ENCODE measurements at places on chromosomes 5 and 9. TPM values are rescaled to one million over a fixed set of nuclear protein-coding genes. Genes with fewer than 3 reads are reported as not detected.

Gene INSL6
- not detected for total RNA-seq

DNA sequence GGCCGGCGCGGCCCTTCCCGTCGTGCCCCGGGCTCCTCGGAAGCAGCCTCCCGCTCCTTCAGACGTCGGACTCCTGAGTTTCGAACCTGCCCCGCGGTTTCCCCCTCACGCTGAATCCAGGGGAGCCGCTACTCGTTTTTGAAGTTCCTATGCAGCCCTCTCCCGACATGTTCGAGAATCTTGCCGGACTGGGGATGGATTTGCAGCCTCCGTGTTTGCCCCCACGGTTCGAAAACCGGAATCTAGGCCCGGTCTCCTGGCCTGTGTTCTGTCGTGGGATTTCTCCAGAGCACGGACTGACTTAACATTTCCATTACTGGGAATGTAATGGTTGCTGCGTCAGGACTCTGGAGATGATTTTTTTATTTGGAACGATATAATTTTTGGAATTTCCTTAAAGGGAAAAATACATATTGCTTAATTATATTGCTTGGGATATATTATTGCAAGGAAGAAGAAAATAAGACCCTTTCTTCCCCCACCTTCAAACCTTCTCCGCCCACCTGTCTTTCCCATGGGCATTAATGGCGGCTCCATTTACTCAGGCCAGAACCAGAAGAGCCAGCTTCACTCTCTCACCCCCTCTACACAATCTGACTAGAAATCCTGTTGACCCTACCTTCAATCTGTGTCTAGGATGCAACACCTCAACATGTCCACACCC lies 8.5 kb upstream of the MGAT1 start:
- DNase-seq = peak; percentile 32
- peak overlapping the region; percentile 92 for H3K27ac ChIP-seq
- H3K4me1 ChIP-seq = peaks cover 56% of the 10 kb centered on the region
- no peaks in the 10 kb centered on the region for H3K27me3 ChIP-seq
- no peaks in the 10 kb centered on the region for H3K36me3 ChIP-seq

GRCh38 chr5:127739807-127740384 lies 36.7 kb downstream of the CCDC192 start:
- peaks cover 17% of the 10 kb centered on the region for H3K27me3 ChIP-seq
- no peak overlapping the region for H3K27ac ChIP-seq
- no peaks in the 10 kb centered on the region for H3K36me3 ChIP-seq

DNA sequence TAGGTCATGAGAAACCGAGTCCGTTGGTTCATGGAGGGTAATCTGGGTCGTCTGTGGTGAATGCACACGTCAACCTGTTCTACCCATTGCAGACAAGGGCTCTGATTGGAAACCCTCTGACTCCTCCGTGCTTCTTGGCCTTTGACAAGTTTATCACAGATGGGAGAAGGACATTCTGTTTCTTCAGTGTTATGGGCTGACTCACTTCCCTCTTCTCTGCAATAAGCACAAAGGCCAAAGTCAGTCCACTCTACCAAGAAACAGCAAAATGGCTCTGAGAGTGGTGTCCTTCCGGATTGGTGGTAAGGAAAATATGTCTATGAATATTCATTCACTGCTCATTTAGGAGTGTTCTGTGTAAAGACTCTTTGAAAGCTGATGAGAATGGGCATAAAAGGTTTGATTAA lies 89.3 kb downstream of the FEM1C start:
- peaks cover 55% of the 10 kb centered on the region for H3K4me1 ChIP-seq
- 0 out of 2 replicates have a peak overlapping the region, but pooled peaks have one; percentile 4 for H3K4me3 ChIP-seq
- DNase-seq = peak; percentile 63
- no peaks in the 10 kb centered on the region for H3K27me3 ChIP-seq
- H3K27ac ChIP-seq = peak overlapping the region; percentile 61

DNA sequence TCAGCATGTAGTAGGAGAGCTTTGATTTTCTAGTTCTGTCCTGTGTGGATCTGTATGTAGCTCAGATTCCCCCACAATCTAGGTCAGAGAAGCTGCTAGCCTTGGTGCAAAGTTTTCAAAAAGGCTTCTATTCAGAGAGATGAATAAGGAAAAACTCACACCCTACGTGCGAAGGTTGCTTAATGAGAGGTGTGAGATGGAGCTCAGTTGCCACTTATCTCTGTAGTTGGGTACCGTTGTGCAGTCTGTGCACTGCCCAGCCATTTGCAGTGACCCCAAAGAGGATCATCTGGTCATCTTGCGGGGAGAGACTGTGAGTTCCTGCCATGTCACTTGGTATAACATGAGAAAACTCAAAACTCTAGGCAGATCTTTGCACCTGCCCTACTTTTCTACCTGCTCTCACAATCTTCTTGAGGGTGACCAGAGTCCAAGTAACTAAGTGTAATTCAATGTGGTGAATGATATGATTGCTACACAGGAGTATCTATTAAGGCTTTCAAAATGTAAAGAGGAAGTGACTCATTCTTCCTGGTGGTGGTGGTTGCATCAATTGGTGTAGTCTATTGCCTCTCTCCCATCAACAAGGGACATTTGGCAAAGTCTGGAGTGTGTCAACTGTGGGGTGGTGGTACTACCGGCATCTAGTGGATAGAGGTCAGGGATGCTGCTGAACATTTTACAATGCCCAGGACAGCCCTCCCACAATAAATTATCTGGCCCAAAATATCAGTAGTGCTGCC lies 65.2 kb downstream of the TMC1 start:
- H3K4me1 ChIP-seq = peaks cover 73% of the 10 kb centered on the region
- no peak overlapping the region for H3K4me3 ChIP-seq

GRCh38 chr5:55973296-55973695 lies 21.5 kb downstream of the IL6ST start:
- no peak for DNase-seq
- no peak overlapping the region for H3K4me3 ChIP-seq
- peaks cover 24% of the 10 kb centered on the region for H3K36me3 ChIP-seq

GRCh38 chr5:149789835-149790234 lies 59.7 kb downstream of the PPARGC1B start:
- H3K4me3 ChIP-seq = no peak overlapping the region
- H3K27me3 ChIP-seq = peaks cover 20% of the 10 kb centered on the region
- H3K36me3 ChIP-seq = no peaks in the 10 kb centered on the region
- H3K4me1 ChIP-seq = peaks cover 7% of the 10 kb centered on the region
- DNase-seq = no peak
- H3K27ac ChIP-seq = no peak overlapping the region

DNA sequence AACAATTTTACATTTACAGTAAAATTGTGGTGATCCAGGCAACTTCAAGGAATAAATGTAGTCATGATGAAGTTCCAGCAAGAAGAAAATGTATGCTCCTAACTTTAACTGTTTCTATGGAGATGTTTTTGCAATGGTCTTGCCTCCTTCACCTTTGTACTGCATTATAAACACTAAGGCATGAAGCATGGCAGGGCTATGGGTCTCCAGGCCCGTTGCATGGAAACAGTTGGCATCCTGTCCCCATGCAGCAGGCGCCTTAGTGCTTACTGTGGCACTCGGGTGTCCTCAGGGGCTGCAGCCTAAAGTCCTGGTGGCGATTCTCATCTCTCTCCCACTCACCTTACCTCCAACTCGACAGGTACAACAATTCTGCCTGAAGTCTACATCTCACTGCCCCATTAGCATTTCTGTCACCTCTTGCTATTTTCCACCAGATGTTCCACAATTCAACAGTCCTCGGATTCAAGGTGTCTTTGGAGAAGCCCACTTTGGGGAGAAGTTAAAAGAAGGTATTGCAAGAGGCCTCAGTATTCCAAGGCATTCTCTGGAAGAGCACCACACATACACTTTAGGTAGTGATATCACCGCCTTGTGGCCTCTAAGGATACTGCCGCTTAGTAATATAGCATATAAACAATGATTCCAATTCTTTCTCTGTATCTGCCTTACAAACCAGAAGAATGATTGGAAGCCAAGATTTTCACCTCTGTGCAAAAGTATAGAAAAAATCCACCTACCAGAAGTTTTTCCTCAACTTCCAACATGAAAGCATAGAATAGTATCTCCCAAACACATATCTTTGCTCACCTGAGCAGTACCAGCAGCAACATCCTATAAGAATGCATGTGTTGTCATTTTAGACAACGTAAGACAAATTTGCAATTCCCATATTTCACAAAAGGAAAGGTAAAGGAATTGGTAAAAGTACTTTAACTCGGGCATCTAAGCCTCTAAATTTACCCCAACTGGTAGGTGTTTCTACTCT lies 5.1 kb downstream of the LIFR start:
- H3K27me3 ChIP-seq = no peaks in the 10 kb centered on the region
- peak; percentile 40 for DNase-seq

DNA sequence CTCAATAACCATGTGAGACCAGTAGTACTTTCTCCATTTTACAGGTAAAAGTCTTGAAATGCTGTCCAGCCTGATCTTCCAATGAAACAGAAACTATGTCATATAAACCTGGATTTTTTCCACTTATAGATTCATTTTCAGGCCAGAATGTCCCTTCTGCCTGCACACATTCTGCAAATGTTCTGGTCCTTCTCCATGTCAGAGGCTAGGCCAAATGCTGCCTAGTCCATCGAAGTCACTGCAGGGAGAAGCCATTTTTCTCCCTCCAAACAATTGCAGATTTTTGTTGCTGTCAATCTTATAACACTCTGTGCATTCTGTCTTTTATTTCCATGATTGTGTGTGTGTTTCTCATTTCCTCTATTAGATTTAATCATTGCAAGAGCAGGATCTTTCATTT lies 59.4 kb downstream of the ALDH1A1 start:
- DNase-seq = no peak
- no peak overlapping the region for H3K4me3 ChIP-seq
- peaks cover 81% of the 10 kb centered on the region for H3K4me1 ChIP-seq
- peaks cover 9% of the 10 kb centered on the region for H3K36me3 ChIP-seq
- peak overlapping the region; percentile 53 for H3K27ac ChIP-seq

DNA sequence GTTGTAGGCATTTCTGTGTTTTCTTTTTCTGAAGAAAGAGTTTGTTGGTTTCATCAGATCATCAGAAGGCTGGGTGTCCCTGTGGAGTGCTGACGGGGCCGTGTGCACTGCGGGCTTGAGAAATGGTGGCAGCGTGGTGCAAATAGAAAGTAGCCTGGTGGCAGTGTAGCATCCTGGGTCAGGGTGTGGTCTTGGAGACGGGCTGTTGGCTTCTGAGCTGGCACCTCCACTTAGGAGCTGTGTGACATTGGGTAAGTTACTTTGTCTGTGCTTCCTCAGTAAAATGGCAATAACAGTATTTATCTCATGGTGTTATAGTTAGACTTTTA lies 10.0 kb upstream of the NDST1 start:
- H3K4me3 ChIP-seq = peak overlapping the region; percentile 81
- no peak for DNase-seq
- H3K27ac ChIP-seq = peak overlapping the region; percentile 96
- peaks cover 10% of the 10 kb centered on the region for H3K27me3 ChIP-seq
- peaks cover 82% of the 10 kb centered on the region for H3K4me1 ChIP-seq
- peaks cover 24% of the 10 kb centered on the region for H3K36me3 ChIP-seq

DNA sequence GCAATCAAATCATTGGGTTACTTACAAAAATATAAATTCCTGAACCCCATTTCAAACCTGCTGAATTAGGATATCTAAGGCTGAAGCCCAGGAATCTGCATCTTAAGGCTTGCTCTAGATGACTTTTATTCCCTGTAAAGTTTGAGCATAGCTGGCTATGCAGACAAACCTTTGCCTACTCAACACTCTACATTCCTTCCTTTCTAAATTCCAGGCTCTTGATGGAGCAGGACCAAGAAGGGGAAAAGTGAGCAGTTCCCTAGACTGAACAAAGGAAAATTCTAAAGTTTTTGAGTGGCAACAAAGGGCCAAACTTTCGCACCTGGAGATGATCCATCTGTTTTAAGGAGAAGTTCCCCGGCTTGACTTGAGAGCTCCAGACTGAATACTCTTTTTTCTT lies 9.8 kb upstream of the ADRA1B start:
- H3K4me1 ChIP-seq = peaks cover 74% of the 10 kb centered on the region
- H3K36me3 ChIP-seq = no peaks in the 10 kb centered on the region
- DNase-seq = no peak

DNA sequence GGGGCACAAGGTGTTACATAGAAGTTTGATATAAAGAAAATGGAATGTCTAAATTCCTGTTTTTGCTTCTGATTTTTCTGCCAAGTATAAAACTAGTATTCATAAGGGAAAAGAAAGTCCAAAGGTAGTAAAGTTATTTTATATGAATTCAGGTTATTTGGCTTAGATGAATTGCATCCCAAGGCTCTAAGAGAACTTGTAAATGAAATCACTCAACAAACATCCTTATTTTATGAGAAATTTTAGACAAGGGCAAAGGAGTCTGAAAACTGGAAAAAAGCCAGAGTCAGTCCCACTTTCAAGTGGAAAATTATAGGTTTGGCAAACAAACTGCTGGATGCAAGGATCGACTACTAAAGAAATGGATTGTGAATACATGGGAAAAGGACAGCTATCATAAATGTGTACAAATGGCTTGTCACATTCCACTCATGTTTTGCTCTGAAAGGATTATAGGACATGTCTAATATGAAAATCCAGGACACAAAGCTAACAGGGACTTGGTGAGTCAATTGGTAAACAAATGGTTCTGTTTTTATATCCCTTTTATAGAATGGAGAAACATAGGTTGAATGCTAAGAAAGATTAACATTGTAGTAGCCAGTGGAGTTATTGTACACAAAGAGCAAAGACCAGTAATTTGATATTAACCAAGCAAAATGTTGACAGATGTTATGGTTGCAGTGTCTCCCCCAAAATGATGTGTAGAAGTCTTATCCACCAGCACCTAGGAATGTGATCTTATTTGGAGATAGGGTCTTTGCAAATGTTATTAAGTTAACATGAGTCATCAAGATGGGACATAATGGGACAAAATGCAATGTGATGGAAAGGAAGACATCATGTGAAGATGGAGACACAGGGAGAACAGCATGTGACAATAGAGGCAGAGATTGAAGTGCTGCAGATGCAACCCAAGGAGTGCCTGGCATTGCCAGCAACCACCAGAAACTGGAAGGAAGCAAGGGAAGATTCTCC lies 495.7 kb downstream of the TLE1 start:
- no peaks in the 10 kb centered on the region for H3K36me3 ChIP-seq
- H3K27me3 ChIP-seq = no peaks in the 10 kb centered on the region
- DNase-seq = no peak
- no peak overlapping the region for H3K27ac ChIP-seq
- no peaks in the 10 kb centered on the region for H3K4me1 ChIP-seq

DNA sequence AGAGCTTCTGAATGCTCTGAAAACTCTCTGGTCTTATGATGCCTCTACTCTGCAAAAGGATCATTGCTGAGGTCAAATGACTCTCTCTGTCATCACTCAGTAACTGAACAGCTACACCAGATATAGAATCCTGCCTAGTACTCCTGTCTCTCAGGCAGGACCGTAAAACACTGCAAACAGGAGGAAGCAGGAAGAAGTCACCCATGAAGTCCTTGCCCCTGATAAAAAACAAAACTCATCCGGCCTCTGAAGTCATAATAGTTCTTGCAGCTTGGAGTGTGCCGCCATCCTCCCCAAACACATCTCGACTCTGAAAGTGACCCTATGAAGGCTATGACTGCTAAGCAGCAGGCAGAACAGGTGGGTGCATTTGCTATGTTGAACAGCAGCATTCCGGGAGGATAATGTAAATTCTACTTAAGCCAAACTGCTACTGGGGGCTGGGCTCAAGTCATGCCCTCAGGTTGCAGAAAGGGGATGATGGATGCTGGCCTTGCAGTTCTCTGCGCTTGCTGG lies 81.9 kb upstream of the FAM169A start:
- H3K4me3 ChIP-seq = peak overlapping the region; percentile 73
- peak; percentile 52 for DNase-seq
- peaks cover 79% of the 10 kb centered on the region for H3K4me1 ChIP-seq
- no peaks in the 10 kb centered on the region for H3K27me3 ChIP-seq
- no peaks in the 10 kb centered on the region for H3K36me3 ChIP-seq
